ENCODE measurements at places on chromosomes 5 and 9.

DNA sequence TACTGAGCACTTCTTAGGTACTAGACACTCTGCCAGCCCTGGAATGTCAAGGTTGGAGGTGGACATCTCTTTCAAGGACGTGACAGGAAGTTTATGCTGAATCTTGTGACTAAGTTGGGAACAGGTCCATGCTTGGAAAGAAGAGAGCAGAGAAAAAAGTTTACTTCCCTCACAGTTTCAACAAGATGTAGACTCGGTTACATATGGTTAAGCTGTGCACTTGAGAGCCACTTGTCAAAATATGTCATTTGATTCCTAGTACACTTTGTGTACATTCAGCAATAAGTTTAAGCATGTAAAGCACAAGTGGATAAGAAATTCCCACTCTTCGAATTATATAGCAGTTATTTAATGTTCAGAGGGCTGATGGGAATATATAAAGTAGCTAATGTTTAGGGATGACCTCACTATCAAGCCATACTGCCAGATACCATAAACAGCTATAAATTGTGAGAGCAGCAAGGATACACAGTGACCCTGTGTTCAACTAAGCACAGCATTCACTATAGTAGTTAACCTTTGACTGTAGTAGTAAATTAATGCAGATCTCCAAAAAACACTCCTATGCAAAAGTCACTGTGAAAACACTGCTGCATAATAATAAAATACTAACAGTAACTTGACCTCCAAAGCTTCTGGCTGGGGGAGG is 1944.6 kb upstream of the WWC1 start:
- DNase-seq: no peak

- DNase-seq: no peak
These were observed 577 bp downstream of the TUT7 start for GRCh38 chr9:86353655-86354010.

- no peak for DNase-seq
These were observed 13.1 kb upstream of the PTCH1 start for GRCh38 chr9:95529910-95530309.

GRCh38 chr5:140569197-140569596 is 4.6 kb downstream of the SLC35A4 start:
- DNase-seq: no peak

GRCh38 chr5:67960939-67961338 is 254.6 kb upstream of the PIK3R1 start:
- no peak for DNase-seq

DNA sequence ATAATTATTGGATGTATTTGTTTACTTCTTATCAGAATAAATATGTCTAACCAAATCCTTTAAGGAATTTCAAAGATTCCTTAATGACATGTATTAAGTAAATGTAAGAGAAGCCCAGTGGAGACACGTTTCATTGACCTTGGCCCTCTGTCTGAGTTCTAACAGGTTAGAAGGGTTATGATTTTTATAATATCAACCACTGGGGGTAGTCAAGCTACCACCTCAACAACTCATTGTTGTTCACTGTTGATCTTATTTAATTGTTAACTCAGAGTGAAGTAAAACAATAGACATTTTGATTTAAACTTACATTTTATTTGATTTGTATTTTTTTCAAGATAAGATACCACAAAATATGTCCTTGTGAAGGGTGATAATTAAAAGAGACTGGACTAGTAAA is 499.2 kb upstream of the COX7C start:
- DNase-seq: no peak

DNA sequence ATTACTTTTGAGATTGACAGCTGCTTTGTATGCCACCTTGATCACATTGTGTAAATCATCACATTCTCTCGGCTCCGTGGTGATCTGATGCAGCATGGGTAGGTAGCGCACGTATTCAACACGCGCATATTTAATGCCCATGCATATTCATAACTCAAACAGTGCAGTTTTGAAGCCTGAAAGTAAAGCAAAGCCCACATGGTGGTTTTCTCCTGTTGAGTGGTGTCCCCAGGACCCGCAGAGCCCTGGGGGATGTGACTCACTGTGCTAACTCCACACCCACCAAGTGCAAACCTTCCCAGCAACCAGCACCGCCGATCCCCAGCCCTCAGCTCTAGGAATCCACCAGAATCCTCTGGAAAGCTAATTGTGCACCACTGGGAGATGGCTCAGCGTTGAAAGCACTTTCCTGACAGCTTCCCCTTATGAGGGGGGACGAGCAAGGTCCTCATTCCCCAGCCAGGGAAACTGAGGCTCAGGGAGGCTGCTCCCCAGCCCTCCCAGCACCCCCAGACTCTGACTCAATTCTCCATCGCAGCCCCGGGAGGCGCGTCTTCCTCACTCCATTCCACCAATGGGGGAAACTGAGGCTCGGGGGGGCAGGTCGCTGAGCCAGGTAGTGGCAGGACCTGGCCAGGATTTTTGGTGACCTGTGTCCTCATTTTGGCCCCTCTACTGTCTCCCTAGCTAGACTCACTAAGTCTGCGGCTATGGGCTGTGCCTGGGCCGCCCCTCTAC is 46.4 kb downstream of the SARDH start:
- no peak for DNase-seq

Data from AG09309 (cell line).